ENCODE measurements at places on chromosomes 3 and 15.

DNA sequence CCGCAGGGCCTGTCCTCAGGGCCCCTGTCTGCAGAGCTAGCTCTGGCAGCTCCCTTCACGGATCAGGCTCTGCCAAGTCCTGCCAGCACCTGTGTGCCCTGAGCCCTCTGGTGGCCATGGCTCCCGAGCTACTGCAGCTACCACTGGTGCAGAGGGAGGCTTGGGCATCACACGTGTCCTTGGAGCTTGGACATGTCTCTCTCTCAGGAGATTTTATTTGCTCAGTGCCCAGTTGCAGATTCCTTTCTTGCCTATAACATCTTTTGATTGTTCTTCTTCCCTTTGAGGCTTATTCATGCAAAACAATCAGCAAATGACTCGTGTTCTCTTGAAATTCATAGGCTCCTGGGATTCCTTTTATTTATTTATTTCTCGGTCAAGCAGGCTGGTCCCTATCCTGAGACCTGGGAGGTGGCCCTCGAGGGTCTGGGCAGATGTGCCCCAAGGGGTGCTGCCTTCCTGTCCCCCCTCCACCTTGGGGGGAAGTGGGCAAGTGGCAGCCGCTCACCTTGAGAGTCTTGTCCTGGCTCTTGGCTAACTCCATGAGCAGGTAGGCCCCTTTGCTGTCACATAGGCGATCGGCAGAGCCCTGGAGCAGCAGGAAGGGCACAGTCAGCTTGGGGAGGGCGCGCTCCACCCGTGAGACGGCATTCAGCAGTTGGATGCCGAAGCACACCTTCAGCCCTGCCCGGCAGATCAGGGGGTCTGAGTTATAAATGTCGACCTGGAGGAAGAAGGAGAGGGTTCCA lies 21.9 kb downstream of the ABTB1 start:
- DNase-seq = peak; percentile 42

DNA sequence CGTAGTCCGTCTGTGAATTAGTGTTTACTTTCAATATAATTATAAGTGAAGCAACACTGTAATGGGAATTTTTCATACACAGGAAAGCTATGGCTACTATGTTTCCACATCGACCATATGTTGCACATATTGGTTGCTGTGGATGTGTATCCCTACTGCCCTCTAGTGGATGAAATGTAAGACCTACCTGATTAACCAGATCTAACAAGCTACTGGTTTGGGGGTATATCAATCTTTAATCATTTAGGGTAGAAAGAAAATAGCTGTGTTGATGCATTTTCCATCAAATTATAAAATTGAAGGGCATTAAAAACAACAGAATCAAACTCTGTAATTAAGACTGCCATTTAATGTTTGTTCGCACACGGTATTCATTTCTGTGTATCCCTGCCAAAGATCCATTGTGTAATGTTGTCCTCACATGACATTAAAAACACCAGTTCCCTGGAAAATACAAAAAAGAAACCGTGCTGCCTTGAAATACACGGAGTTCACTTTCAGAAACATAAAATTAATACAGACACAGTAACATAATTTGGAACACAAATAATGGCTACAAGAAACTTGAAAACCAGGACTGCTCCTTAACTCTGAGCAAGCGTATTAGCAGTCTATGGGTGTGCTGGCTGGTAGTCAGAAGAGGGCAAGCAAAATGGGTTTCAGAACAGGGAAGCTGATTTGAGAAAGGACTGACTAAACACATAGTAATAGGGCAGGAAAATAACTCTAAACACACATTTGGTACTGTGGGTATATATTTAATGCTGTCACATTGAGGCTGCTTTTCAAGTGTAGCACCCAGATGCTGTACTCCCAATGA lies 125.1 kb downstream of the TIGIT start:
- DNase-seq = peak; percentile 75

GRCh38 chr3:11721479-11721878 lies 77.8 kb upstream of the VGLL4 start:
- no peak for DNase-seq

DNA sequence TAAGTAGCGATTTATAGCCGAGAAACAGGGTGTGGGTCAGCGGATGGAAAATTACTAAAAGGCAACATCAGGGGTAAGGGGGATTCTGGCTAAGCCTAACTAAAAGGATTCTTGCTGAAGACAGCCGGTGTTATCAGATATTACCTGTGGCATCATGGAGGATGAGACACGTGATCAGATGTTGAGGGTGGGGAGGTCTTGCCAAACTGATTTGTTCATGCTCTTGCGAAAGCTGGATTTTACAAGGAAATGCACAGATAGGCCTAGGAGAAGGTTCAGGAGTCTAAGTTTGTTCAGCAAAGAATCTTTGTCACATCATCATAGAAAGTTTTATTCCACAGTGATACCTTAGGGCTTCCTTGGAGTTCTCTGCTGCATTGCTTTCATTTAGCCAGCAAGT lies 396.8 kb upstream of the TBL1XR1 start:
- no peak for DNase-seq

DNA sequence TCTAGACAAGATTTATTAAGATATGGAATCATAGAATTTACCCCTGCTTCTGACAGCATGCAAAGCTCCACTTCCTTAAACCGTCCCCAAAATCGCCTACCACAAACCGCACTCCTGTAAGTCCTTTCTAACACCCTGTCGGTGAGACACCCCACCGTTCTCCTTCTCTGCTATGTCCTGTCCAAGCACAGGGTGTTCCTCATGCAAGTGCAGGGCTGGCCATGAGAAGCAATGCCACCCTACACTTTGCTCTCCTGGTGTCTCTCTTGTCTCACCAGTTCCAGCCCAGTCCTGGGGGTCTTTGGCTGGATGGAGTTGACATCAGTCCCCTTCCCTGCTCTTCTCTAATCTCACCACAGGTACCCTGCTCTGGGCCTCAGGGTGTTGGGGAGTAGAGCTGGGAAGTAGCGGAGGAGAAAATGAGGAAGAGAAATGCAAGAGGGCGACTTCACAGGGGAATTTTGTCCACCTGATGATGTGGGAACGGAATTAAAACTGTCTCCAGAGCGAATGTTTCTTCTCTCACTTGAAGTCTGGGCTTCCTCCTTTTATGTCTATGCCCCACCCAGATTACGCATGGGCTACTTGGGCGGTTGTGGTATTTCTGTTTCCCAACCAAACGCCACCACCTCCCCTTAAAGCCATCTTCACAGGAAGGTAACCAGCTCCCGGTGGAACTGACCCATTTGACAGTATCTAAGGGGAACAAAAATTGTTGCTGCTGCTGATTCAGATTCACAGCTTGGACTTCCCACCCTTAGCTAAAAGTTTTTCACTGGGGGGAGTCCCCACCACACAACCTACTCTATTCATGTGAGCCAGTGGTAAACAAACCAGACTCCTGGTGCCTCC lies 49.9 kb downstream of the CASR start:
- no peak for DNase-seq

DNA sequence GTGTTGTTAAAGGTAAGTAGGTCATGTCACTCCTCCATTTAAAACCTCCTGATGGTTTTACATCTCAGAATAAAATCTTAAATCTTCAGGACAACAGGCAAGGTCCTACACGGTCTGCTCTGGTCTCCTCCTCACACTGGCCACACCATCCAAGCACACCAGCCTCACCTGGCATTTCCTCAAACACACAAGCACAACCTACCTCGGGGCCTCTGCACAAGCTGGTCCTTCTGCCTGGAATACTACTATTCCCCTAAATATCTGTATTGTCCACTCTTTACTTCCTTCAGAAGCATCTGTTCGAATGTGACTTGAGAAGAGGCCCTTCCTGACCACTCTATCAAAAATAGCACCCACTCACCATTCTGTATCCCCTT lies 1.8 kb downstream of the GORASP1 start:
- no peak for DNase-seq

DNA sequence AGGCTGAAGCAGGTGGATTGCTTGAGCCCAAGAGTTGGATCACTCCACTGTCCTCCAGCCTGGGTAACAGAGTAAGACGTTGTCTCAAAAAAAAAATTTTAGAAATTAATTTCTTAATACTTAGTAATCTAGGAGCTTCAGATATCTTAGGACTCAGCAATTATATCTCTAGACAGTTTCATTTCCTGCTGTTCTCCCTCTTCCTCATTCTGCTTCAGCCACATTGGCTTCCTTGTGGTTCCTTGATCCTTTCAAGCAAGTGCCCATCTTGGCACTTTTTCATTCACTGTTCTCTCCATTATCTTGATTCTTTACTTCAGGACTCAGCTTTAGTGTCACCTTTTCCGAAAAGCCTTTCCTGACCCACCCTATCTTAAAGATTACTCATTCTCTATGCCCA lies 22.5 kb downstream of the TMEM202 start:
- no peak for DNase-seq

DNA sequence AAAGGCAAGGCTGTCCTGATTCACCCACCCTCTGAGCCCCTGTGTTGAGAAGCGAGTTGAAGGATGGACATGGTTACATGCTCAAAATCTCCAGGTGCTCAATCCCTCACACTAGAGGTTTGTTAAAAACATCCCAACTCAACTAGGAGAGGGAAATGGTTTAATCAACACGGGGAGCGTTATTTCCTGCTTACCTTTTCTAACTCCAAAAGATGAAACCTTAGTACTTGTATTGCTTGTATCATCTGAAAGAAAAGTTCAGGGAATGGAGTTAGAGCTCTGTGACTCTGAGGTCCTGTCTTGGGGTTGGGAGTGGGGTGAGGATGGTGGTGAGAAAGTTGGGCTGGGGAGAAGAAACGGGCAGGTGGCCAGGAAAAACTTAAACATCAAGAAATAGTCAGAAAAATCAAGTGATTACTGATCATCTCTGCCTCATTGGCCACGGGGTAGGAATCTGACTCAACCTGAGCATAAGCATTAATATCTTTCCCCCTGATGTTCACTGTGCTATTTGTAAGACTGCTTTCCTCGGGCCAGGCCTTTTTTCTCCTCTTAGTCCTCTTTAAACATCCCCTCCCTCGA lies 5.9 kb downstream of the MEIS2 start:
- DNase-seq = no peak

GRCh38 chr3:112685420-112685819 lies 44.5 kb upstream of the CCDC80 start:
- DNase-seq = peak; percentile 97

All from fibroblast of skin of back (primary cell).